A549 treated with CpdA at 1 μM for 4 hours (cell line): ENCODE measurements at places on chromosomes 12 and 14. TPM values are rescaled to one million over a fixed set of nuclear protein-coding genes. Genes with fewer than 3 reads are reported as not detected.

Gene INHBE
- 0.07 to 0.20 TPM (median 0.13 TPM) in 4 of 5 replicates, not detected in the other for total RNA-seq

Gene MAP3K9
- 3.9 to 5.1 TPM (median 4.7 TPM) in 5 replicates for total RNA-seq

Gene LRP1
- total RNA-seq = 18.5 to 27.8 TPM (median 20.2 TPM) in 5 replicates

Gene GPRC5D
- not detected in 5 replicates for total RNA-seq

Gene PCNX4
- total RNA-seq = 25.1 to 44.2 TPM (median 26.2 TPM) in 5 replicates

Gene B4GALNT1
- total RNA-seq = 36.6 to 54.4 TPM (median 48.1 TPM) in 5 replicates

Gene GNG2
- 1.7 to 3.2 TPM (median 2.7 TPM) in 5 replicates for total RNA-seq

Gene TMEM229B
- 0.17 to 0.57 TPM (median 0.24 TPM) in 5 replicates for total RNA-seq

Gene NOVA1
- 4.9 to 6.4 TPM (median 5.7 TPM) in 5 replicates for total RNA-seq

Gene ACSS3
- total RNA-seq = 0.01 TPM in 1 of 5 replicates, not detected in the others

Gene FLVCR2
- 2.1 to 3.5 TPM (median 2.3 TPM) in 5 replicates for total RNA-seq
